ENCODE measurements at places on chromosomes 7 and 10.

DNA sequence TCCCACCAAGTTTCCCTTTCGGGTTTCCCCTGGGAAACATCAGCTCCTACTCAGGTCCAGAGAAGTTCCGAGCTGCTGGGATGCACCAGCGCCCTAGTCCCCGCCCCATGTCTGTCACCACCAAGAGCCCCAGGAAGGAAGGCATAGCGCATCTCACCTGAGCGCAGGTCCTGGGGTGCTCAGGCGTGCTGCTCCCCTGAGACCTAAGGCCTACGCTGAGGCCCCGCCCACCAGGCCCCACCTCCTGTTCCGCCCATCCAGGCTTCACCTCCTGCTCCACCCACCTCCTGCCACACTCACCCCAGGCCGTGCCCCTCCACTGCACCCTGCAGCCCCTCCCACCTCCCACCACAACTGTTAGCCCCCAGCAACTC is 1.2 kb upstream of the TFR2 start:
- DNase-seq: peak; percentile 55

DNA sequence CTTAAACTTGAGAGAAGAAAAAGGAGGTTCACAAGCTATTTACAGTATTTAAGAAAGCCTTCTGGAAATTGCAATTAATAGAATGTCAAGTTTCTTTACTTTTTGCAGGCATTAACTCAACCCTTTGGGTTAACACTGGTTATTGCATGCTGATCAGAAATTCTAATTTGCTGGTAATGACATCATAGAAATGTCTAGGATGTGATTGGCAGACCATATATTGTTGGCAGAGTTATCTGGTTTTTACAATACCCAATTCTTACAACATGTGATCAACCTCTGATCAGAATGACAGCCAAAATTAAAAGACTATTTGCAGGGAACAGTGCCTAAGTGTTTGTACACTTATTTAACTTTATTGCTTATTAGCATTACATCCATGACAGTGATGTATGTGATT is 1.6 kb upstream of the CASD1 start:
- no peak for DNase-seq

DNA sequence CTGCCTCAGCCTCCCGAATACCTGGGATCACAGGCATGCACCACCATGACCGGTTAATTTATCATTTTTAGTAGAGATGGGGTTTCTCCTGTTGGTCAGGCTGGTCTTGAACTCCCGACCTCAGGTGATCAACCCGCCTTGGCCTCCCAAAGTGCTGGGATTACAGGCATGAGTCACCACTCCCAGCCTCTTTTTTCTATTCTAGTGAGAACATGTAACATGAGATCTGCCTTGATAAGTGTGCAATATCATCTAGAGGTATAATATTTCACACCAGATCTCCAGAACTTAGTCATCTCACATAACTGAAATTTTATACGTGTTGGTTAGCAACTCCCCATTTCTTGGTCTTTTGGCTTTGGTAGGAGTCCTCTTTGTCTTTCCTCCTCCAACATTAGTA is 656.9 kb downstream of the CNTNAP2 start:
- DNase-seq: no peak

DNA sequence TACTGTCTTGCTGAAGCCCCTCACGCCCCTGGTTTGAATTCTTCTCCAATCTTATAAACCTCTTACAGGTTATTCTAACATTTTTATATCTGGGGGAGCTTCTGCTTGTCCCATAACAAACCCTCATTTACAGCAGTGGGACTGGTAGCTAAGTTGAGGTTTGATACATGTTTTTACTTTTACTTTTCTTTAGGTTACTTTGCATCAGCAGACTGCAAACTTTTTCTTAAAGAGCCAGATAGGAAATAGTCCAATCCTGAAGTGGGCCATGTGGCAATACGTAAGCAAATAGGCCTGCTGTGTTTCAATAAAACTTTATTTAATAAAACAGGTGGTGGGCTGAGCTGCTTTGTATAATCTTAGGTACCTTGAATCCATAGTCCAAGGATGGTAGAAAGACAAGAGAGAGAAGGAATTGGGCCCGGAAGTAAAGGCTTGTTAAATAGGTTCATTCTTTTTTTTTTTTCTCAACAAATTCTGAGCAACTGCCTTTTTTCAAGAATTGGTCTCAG is 27.3 kb downstream of the RAB18 start:
- DNase-seq: no peak

GRCh38 chr7:139358541-139359365 is 941 bp upstream of the LUC7L2 start:
- peak; percentile 73 for DNase-seq

- DNase-seq: peak; percentile 66
These were observed 28.2 kb downstream of the IL15RA start for GRCh38 chr10:5949009-5949759.

- no peak for DNase-seq
These were observed 1017.6 kb downstream of the TYW1 start for GRCh38 chr7:68014031-68014736.

GRCh38 chr10:34177445-34177844 is 637.7 kb downstream of the PARD3 start:
- DNase-seq: no peak

DNA sequence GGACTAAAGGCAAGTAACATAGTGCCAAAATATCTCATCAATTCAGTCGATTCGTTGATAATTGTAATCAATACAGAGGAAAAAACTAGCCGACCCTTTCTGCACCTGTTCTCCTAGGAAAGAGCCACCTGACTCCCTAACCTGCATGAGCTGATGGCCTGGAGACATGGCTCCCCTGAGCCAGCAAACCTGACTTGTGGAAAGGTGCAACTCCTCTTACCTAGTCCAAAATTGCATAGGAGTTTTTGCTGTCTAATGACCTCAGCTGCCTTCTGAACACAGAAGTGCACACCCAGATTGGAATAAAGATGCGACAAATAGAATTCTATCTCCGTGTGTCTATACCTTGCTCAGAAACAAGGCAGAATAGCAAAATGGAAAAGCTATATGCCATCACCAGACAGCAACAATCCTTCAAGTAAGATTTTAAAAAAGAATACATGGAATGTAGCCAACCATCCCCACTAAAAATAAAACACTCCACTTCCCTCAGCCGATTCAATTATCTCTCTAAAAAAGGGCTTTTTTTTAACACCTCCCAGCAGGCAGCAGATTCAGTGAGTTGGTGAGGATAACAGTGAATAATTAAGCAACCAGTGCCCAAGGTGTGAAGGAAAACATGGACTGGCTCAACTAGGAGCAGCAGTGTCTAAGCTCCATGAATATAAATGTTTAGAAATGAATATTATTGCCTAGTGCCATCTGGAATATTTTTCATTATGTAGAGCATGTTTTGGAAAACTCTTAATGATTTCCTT is 26.6 kb upstream of the LMTK2 start:
- DNase-seq: no peak

- DNase-seq: no peak
These were observed 113.4 kb upstream of the AHR start for GRCh38 chr7:17184805-17185689.

GRCh38 chr7:45937301-45937700 is 16.2 kb upstream of the IGFBP3 start:
- no peak for DNase-seq

DNA sequence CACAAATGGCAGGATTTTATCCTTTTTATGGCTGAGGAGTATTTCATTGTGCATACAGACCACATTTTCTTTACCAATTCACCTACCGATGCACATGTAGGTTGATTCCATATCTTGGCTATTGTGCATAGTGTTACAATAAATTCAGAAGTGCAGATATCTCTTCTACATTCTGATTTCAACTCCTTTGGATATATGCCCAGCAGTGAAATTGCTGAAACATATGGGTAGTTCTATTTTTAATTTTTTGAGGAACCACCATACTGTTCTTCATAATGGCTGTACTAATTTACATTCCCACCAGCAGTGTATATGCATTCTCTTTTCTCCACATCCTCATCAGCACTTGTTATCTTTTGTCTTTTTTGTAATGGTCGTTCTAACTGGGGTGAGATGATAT is 1290.3 kb downstream of the XPNPEP1 start:
- no peak for DNase-seq

- no peak for DNase-seq
These were observed 6.8 kb upstream of the HECW1 start for GRCh38 chr7:43105521-43106120.

DNA sequence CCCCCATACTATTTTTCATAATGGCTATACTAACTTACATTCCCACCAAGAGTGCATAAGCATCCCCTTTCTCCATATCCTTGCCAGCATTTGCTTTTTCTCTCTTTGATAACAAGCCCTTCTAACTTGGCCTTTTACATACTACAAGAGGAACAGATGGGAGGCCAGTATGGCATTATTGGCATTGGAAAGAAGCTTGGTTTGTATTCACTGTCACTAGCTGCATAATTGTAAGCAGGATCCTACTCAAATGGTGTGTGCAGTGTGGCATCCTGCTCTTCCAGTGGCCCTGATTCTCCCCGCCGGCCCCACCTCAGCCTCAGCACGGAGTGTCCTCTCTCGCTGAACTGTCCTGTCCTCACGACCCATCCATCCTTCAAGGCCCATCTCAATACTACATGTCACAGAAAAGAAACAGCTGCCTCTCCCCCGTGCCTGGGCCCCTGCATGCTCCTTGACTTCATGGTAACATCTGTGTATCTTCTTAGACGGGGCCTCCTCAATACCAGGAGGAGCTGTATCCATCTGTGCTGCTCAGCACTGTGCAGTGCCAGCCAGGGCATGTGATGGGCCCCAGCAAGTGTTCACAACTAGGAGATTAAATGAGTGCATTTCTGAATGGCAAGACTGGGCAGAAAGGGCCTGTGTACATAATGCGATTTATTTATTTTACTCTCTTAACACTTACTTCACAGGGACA is 205.2 kb downstream of the COBL start:
- no peak for DNase-seq

DNA sequence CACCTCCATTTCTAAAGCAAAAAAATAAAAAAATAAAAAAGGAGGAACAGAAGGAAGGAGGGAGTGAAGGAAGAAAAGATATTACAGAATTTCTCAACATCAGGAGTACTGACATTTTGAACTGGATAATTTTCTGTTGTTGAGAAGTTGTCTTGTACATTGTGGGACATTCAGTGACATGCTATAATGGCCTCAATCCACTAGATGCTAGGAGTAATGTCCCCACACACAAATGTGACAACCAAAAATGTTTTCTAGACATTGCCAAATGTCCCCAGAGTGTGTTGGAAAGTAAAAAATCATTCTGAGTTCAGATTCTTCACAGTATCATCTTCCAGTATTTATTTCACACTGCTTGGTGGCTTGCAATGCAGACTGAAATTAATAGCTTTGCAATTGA is 6.5 kb downstream of the ZNF438 start:
- no peak for DNase-seq

- DNase-seq: no peak
These were observed 13.7 kb upstream of the GPR141 start for GRCh38 chr7:37669818-37670217.

- no peak for DNase-seq
These were observed 847 bp upstream of the SCIN start for GRCh38 chr7:12569673-12570072.

DNA sequence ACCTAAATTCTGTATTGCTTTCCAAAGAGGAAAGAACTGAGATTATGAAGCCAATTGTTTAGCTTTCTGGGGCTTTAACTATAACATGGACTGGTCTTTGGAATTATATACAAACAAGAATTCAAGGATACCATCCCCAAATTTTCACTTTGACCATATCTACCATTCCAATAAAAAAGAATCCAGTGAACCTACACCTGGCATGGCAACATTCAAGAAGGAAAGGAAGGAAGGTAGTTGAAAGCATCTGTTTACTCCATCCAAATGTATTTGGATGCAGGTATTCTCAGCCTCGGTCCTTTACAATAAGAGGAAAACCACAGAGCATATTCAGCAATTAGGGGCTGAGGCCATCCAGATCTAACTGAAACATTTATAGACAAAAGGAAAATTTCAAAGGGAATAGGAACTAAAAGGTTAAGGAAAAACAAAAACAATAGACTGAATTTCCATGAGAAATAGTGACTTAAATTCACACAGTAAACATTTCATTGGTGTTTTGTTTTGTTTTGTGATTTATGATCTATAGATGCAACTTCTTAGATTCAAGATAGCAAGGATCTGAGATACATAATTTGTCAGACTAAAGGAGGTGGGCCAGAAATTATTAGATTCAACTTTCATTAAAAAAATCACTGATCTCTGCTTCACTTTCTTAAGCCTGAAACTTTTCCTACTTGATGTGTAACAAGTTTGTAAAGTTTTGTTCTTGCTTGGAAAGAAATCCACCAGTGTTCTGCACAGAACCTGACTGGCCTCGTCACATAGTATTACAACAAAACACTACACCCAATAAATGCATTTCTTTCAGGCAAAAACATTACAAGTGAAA is 12.7 kb downstream of the SKIDA1 start:
- DNase-seq: no peak

DNA sequence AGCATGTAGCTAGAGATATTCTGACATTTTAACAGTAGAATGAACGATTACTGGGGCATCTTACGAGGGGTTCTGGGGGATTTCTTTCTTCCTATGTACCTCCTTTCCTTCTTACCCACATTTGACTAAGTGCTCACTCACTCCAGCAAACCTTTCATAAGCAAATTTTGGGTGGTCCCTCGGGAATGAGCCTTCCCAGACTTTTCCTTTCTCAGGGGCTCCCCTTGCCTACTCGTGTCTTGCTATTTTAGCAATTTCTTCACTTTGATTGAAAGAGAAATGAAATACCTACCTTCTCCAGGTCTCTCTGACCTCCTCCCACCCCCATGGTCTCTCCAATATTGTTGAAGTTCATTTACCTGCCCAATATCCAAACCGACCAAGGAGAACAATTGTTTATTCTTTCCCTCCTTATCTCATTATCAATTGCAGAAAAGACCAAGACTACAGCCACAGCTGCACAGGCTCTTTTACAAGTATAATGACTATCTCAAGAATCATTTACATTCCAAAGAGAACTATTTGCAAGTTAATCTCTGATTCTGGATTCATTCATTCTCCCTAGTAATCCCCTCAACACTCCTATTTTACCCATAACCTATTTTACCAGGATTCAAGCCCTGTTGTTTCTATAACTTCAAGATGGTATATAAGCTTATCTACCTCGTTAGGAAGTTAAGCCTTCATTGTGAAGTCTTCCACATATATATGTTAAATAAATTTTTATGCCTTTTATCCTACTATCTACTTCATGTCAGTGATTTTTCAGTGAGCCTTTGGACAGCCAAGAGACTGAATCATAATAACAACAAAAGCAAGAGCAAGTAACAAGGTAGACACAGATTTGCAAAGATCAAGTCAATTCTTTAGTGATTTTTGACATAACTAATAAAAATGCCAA is 480.6 kb downstream of the IPMK start:
- no peak for DNase-seq

GRCh38 chr10:61835069-61835945 is 66.2 kb upstream of the ARID5B start:
- DNase-seq: peak; percentile 8

- no peak for DNase-seq
These were observed 751.6 kb downstream of the GRID1 start for GRCh38 chr10:85614981-85615380.
